ENCODE measurements at places on chromosomes 4 and X.

DNA sequence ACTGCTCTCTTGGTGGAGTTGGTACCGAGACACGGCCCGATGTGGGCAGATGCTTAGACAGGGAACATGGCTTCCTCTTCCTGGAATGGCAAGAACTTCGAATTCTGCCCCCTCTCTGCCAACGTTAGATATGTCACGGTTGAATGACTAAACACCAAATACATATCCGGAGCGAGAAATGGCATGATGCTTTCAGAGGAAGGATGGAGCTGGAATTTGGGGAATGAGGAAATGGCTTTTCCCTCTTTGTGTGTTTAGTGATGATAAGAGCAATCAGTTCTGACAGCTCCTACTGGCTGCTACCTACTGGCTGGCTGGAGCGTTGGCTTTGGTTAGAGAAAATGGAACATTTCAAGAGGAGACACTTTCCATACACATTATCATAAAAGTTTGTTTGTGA is 140.0 kb downstream of the DHRSX start:
- peak; percentile 5 for DNase-seq

DNA sequence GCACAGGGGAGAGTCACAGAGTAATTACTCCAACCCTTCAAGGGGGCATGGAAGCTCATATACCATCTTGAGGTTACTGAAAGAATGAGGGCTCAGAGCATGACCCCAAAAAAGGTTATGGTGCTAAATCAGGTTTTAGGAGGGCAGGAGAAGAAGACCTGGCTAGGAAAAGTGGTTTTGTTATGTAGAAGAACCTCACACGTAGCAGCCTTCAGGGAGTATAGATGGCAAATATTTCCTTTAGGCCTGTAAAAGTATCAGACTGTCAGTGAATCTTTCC is 102.0 kb upstream of the PDE5A start:
- no peak for DNase-seq

DNA sequence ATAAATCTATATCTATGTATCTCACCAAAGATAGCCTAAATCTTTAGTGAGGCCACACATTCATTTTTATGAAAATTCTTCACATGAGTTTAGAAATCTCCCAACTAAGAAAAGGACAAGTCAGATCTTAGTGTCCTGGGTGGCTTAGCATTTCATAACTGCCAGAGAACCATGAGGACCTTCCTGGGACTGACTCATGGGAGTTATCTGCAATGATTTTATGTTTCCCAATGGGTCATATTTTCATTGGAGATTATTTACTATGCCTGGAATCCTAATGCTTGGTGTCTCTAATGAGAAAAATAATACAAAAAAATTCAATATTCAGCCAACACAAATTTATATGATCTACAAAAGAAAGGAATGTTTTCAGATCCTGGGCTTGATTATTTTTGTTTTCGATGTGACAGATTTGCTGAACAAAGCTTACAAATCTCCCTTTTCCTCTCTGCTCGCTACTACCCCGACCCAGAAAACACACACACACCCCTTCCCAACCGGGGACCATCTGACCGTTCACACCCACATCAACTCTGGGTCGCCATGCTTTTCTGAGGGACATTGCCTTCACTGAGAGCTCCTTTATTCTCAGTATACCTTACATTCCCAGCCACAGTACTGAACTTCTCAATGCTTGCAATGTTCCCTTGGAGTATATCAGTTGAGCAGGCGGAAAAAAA is 40.1 kb downstream of the SORBS2 start:
- no peak for DNase-seq

DNA sequence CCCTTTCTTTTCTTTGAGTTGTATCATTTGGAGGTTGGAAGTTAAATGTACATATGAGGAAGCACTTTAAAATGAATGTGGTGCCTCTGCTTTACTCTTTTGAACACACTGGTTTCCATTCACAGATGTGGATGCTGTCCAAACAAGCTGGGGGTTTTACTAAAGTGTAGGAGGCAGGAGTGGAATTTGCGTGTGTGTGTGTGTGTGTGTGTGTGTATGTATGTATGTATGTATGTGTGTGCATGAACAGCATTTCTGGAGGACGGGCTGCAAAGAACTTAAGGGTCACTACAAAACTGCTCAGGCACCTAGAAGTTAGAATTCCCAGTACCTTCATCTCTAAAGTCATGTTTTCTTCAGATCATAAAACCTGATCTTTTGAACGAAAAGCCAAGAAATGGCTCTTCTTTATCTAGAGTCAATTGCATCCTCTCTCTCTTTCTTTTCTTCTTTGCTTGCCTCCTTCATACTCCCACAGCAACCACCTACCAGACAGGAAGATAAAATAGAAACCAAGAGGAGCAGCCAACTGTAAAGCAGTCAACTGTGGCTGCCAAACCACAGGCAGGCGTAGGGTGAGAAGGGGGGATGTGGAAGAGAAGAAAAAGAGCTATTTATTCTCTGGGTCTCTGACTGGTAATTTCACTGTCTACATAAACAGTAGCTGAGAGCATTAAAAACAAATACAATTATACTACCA is 177.0 kb upstream of the RASGEF1B start:
- DNase-seq: no peak

DNA sequence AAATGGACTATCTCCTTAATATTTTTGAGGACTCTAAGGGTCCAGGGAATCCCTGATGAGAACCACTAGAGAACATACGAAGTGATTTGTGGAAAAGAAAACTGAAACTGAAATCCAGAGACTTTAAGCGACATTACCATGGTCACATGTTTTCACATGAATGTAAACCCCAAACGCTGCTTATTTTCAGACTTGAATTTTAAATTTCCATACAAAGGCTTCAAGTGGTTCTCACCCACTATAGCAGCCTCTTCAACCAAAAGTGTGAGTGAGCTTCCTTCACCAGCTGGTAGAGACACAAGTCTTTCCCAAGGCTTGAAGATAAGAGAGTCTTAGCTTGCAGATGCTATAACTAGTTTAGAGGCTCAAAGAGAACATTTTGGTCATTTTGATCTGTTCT is 232.7 kb downstream of the MGST2 start:
- DNase-seq: no peak

GRCh38 chr4:48334900-48335384 is 6.4 kb upstream of the SLAIN2 start:
- no peak for DNase-seq
